ENCODE measurements at places on chromosomes 1 and 21.

DNA sequence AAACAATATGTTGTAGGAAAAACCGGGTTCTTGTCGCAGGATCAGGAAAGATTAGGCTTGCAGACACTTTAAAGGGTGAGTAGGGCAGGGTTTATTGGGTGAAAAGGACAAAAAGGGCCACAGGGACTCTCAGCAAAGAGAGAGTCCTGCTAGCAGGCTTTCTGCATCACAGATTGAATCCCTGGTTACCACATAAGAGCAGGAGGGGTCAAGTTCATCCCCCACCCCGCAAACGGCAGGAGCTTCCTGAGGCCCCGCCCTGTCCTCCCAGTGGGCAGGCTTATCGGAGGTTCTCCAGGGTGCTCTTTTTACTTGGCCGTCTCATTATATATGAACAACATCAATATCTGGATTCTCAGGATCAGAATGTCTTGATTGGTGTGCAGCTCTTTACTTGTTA lies 47.7 kb downstream of the SYCP1 start:
- no peak for DNase-seq

DNA sequence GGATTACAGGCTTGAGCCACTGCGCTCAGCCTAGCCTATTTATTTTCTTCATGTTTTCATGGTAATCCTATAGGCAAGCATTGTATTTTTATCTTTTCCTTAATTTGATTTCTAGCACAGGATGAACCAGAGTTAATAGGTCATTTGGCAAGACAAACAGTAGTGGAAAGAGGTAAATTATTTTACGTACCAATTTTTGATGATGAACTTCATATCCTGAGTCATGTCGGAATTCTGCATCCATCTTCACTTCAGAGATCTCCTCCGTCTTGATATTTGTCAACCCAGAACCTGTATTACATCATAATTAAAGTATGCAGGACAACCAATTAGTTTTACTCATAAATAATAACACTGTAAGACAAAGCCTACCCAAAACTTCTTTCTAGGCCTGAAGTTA lies 162.6 kb downstream of the GABPA start:
- DNase-seq, result no peak

GRCh38 chr1:64980745-64981600 lies 14.6 kb upstream of the JAK1 start:
- DNase-seq, result no peak

DNA sequence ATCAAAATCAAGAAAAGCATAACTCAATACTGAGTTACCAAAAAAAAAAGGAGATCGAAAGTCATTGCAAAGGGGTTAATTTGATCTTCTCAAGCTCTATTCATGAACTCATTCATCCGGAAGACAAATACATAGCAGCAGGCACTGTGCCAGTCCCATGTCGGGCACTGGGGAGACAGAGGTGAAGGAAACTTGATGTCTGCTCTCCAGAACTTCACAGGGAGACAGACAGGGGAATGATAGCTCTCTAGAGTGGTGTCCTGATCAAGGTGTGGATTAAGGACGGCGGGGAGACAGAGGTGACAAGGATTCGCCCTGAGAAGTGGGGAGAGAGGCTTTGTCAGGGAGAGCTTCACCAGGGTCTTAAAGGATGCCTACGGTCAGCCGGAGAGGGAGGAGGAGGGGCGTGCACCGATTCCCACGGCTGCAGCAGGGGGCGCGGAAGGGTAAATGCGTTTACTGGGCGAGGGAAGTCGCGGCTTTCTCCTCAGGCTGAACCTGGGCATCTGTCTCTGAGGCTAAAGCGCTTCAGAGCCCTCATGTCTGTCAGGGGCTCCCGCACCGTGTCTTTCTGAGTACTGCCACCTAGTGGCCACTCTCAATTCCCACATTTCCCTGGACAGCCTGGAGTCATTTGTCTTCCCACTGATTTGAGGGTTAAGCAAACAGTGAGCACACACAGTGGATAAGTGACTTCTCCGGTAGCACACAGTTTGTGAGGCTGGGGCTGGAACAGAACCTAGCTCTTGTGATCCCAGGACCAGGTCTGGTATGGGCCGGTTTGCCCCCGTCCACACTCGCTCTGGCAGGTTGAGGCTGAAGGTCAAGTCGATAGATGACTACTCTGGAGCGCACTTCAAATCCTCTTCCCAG lies 152.8 kb downstream of the TENT5C start:
- DNase-seq, result peak; percentile 74

All from renal cortex interstitium (tissue), 15 donors.